ENCODE measurements at places on chromosomes 12 and 14.

DNA sequence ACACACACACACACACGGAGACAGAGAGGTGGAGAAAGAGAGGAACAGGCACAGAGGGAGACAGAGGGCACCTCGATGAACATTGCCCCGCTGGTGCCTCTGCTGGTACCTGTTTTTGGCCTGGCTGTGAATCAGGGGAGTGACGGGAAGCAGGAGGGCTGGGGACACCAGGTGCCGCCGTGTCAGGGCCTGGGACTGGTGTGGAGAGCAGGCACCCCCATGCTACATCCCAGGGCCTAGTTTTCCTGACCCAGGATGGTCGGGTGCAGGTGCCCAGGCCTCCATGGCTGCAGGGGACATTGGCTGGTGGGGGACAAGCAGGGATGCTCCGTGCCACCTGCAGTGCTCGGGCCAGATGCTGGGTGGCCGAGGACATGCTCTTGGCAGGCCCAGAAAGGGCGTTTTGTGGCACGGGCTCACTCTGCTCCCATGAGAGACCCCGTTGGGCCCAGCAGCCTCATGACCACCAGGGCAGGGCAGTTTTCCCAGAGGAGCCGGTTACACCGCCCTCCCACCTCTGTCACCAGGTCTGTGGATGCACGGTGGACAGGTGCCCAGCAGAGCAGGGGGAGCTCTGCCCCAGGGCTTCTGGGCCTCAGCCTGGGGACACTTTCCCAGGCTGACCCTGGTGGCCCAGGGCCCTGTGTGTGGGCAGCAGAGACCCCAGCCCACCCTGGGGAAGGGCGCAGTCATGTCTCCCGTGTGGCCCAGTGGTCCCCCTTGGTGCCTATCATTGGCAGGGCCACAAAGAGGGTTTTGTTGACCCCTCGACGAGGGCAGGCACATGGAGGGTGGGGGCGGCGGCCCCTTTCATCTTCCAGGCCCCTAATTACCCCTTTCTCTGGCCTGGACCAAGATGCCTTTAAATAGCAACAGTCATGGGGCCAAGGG lies 207.5 kb upstream of the RTL1 start:
- DNase-seq: no peak

GRCh38 chr12:19002216-19002615 lies 127.3 kb upstream of the PLEKHA5 start:
- peak; percentile 50 for DNase-seq

GRCh38 chr12:70186436-70186835 lies 56.8 kb upstream of the CNOT2 start:
- DNase-seq: no peak

- DNase-seq: no peak
Measured at GRCh38 chr12:109523071-109523470, 45.6 kb downstream of the UBE3B start.

- no peak for DNase-seq
Measured at GRCh38 chr12:6759741-6760140, 6.4 kb upstream of the PTMS start.

DNA sequence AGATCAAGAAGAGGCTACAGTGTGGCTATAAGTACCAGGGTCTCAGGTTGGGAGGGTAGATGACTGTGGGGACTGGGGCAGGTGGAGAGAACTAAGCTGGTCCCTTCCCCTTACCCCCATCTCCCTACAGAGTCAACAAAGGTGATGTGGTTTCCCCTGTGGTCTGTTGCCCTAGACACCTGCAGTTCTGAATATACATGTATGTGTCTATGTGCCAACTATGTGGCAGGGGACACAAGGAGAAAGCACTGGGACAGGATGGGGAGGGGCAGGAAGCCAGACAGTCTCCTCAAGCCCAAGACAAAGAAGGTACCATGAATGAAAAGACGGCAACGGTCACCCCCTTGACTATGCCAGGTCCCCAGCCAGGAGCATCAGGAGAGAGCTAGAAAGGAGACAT lies 4.5 kb upstream of the HDAC7 start:
- DNase-seq: no peak

DNA sequence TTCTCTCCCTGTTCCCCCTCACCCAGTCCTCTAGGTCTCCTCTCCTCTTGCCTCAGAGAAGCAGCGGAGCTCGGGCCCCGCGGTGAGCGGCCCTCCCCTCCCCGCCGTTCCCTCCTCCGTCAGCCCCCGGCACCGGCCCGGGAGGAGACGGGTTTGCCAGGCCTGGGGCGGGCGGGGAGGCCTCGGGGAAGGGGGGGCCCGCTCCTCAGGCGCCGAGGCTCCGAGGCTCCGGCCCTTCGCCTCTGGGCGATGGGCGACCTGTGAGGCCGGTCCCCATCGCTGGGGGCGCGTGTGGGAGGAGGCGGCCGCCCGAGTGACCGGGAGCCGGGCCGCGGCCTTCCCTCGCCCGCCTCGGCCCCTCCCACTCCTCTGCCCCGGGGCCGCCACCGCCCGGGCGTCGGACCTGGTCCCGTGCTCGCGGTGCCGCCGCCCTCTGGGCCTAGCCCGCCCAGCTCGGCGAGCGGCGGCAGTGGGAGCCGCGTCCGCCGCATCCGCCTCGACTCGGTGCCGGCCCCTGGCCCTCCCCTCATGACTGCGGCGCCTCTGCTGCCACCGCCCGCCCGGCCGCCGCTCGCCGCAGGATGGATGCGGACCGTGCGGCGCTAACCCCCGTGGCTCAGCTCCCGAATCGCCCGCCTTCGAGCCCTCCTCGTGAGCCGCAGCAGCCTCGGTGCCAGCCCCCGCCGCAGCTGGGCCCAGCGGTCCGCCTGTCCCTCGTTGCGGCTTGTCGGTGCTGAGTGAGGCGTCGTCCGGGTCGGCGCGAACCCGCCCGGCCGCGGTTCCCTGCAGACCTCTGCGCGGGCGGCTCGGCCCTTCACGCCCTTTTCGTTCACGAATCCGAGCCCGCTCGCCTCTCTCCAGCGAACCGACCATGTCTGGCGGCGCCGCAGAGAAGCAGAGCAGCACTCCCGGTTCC lies 574 bp downstream of the WNK1 start:
- DNase-seq: peak; percentile 81

DNA sequence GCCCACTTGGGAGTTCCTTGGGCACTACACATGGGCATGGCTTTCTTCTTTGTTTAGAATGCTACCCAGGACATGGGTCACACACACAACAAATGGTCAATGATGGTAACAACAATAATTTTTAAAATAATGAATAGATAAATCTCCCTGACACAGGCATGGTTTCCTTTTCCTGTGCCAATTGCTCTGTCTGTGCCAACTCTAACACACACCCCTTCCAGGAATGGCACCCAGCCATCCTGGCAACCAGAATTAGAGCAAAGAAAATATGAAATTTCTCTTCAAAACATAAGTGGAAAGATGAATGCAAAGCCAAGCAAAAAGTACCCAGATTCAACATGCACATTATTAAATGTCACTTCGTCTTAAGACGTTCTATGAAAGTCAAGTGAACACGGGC lies 104.9 kb upstream of the SOX5 start:
- DNase-seq: no peak

DNA sequence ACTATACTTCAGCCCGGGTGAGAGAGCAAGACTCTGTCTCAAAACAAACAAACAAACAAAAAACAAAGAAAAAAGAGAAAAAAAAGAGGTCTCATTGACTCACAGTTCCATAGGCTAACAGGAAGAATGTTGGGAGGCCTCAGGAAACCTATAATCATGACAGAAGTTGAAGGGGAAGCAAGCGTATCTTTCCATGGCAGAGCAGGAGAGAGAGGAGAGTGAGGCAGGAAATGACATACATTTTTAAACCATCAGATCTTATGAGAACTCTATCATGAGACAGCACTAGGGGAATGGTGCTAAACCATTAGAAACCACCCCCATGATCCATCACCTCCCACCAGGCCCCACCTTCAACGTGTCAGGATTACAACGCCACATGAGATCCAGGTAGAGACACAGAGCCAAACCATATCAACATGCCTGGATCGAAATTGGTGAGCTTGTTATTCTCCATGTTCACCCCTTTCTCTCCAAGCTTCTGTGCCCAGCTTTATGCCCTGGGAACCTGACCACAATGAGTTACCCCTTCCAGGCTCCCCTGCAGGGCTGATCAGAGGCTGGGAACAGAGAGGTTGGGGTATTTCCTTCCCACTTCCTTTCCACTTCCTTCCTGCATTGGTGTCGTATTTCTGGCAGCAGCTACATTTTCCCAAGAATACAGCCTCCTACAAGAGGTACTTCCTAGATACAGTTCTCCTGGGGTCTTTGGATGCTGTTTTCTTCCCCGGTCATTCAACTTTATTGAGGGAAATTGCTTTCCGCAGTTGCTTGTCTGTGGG lies 219.3 kb upstream of the FLRT2 start:
- no peak for DNase-seq

- peak; percentile 27 for DNase-seq
Measured at GRCh38 chr12:84727961-84728360, 184.6 kb downstream of the SLC6A15 start.

GRCh38 chr14:95327558-95328374 lies 8.1 kb upstream of the CLMN start:
- DNase-seq: no peak

- no peak for DNase-seq
Measured at GRCh38 chr12:120798696-120799095, 73.1 kb downstream of the ACADS start.

DNA sequence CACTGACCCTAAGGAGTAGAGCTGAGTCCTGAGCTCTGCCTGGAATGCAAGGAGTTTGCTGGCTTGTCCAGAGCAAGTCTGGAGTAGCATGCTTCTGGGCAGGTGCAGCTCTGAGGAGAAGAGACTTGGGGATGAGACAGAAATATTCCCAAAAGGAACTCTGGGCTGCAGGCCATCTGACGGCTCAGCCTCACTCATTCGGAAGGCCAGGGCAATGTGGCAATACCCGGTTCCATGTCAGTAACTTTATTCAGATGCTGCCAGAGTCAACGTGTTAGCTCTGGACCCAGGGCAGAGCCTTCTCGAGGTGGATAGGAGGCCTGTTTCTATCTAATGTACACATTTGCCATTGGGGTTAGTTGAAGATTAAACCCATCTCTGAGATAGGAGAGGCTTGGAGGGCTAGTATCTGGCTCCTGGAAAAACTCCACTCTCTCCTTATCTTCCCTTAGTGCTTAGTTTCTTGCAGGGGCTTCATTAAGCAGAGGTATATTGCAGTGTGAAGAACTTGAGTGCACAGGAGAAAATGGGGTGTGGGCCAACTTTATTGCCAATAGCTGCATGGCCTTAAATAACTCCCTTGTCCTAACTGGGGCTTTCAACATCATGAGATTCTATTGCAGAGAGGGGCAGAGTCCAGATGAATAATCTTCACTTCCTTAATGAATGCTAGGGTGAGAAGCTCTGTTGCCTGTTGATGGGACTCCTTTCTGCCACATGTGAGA lies 65.6 kb downstream of the NTF3 start:
- peak; percentile 24 for DNase-seq

GRCh38 chr12:56366948-56367347 lies 4.3 kb upstream of the APOF start:
- no peak for DNase-seq

GRCh38 chr14:94021001-94021400 lies 5.1 kb upstream of the OTUB2 start:
- DNase-seq: no peak

- no peak for DNase-seq
Measured at GRCh38 chr14:51546099-51546498, 105.6 kb upstream of the FRMD6 start.

- peak; percentile 36 for DNase-seq
Measured at GRCh38 chr12:46946137-46946536, 120.3 kb upstream of the SLC38A4 start.

GRCh38 chr12:45010059-45010458 lies 40.8 kb downstream of the DBX2 start:
- no peak for DNase-seq
